Activated CD8-positive, alpha-beta T cell treated with anti-CD3 and anti-CD28 coated beads for 36 hours (primary cell): ENCODE measurements at places on chromosomes 11 and 22. TPM values are rescaled to one million over a fixed set of nuclear protein-coding genes. Genes with fewer than 3 reads are reported as not detected.
A peak's percentile ranks its signal among the peaks of the same experiment; 100 is the strongest.

DNA sequence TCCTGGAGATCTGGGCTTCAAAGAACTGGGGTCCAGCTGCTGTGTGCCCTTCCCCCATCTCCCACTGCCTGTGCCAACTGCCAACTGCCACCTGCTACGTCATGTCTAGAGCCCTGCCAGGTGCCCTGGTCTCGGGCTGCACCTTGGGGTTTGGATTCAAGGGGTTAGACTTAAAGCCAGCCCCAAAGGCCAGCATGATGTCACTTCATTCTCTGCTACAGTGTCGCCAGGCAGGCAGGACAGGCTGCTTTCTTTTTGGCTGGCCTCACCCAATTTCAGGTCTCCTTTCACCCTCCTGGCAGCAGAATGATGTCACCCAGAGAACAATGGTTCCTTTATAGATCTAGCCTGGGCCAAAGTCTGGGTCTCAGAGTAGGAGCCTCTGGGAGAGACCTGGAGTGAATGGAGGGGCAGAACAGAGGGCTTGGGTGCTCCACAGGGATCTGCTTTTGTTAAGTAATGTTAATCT lies 79.5 kb upstream of the CRYBB3 start:
- H3K4me1 ChIP-seq: peaks cover 2% of the 10 kb centered on the region
- peaks cover 11% of the 10 kb centered on the region for H3K36me3 ChIP-seq
- no peak overlapping the region for H3K4me3 ChIP-seq
- no peaks in the 10 kb centered on the region for H3K27me3 ChIP-seq
- no peak for DNase-seq
- no peak overlapping the region for H3K27ac ChIP-seq

GRCh38 chr22:29623059-29623458 lies 19.6 kb downstream of the NF2 start:
- peaks cover 65% of the 10 kb centered on the region for H3K4me1 ChIP-seq
- no peak for DNase-seq
- H3K27ac ChIP-seq: peak overlapping the region; percentile 70
- H3K27me3 ChIP-seq: no peaks in the 10 kb centered on the region
- H3K36me3 ChIP-seq: no peaks in the 10 kb centered on the region

The EHF gene
- not detected for total RNA-seq

The CAPRIN1 gene
- 297 TPM for total RNA-seq

GRCh38 chr11:73239111-73239521 lies 21.0 kb downstream of the P2RY2 start:
- H3K4me3 ChIP-seq: no peak overlapping the region
- peaks cover 2% of the 10 kb centered on the region for H3K27me3 ChIP-seq
- DNase-seq: no peak

- H3K36me3 ChIP-seq: peaks cover 1% of the 10 kb centered on the region
- DNase-seq: no peak
- peaks cover 34% of the 10 kb centered on the region for H3K27me3 ChIP-seq
- no peak overlapping the region for H3K4me3 ChIP-seq
- H3K27ac ChIP-seq: no peak overlapping the region
Observed at GRCh38 chr11:70400643-70401042, 2.3 kb downstream of the CTTN start.

The DRD4 gene
- 0.88 TPM for total RNA-seq

DNA sequence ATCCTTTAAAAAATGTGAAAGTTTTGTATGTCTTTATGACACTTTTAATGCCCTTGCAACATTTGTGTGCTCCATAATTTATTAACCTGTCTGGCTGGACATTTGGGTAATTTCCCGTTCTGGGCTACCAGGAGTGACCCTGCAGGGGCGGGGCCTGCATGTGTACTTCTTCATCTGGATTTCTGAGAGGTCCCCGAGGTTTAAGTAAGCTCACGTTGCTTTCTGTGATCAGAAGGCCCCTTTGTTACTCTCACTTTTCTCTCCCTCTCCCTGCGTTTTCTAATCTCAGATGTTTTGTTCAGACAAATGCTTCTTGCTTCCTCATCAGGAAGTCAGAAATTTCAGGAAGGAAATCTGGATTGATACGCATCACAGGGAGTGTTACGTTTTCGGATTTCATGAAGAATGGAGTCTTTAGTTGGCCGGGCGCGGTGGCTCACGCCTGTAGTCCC lies 78.9 kb upstream of the CRYBB3 start:
- H3K27me3 ChIP-seq: no peaks in the 10 kb centered on the region
- no peak overlapping the region for H3K4me3 ChIP-seq
- no peak for DNase-seq
- H3K36me3 ChIP-seq: peaks cover 11% of the 10 kb centered on the region
- no peak overlapping the region for H3K27ac ChIP-seq

- no peak for DNase-seq
- H3K27ac ChIP-seq: no peak overlapping the region
- no peaks in the 10 kb centered on the region for H3K27me3 ChIP-seq
- H3K4me1 ChIP-seq: no peaks in the 10 kb centered on the region
Observed at GRCh38 chr11:68398995-68399851, 61.3 kb upstream of the PPP6R3 start.

DNA sequence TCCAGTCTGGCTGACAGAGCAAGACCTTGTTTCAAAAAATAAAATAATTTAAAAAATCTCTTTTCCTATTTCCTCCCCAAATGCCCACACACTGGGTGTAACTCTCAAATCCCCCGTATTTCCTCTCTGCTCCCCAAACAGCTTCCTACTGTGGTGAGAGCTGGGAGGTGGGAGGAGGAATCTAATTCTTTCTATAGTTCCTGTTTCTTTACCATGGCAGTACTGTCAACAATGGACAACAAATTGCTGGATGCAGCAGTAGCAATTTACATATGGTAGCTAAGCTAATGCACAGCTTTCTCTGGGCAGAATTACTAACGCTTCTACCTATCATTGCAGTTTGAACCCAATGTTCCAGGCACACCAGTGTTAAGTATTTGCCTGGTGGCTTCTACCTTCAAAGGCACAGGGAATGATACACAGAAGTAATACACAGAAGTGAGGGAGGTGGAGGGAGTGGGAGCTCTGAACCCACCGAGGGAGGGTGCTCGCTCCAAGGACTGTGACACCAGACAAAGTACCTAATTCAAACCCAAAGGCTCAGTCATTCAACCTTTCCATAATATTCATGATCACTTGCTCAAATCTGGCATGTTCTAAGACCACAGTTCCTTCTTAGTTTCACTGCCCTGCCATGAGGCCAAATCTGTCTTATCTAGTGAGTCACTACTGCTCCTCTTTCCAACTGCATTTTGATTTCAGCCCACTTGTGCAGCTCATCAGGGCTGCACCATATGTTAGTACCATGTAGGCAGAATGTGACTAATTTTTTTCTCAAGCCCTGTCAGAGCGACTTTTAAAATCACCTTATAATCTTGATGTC lies 37.9 kb downstream of the CELF1 start:
- peaks cover 85% of the 10 kb centered on the region for H3K4me1 ChIP-seq
- H3K27ac ChIP-seq: peak overlapping the region; percentile 35
- H3K27me3 ChIP-seq: no peaks in the 10 kb centered on the region
- H3K4me3 ChIP-seq: no peak overlapping the region
- peaks cover 11% of the 10 kb centered on the region for H3K36me3 ChIP-seq

DNA sequence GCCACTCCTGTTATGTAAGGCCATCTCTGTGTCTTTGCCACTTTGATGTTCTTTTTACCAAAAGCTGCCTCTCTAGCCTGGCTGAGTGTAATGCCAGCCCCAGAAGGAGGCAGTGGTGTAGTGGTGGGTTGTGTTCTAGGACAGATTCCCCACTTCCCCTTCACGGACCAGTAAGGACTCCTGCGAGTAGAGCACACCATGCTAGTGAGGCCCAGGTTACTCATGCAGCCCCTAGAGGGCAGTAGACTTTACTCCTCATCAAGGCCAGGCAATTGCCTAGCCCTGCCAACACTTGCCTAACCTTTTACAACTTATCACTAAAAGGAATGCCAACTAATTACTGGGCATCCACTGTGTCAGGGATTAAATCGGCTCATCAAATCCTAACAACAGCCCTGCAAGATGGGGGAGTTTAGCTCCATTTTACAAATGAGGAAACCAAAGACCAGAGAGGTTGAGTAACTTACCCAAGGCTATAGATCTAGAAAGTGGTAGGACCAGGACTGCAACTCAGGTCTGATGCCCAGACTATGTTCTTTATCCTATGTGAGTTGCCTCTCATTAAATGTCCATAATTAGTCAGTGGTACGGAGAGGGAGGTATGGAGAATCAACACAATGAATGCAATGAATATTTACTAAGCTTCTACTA lies 75.3 kb downstream of the APIP start:
- H3K4me1 ChIP-seq: no peaks in the 10 kb centered on the region
- H3K27me3 ChIP-seq: peaks cover 16% of the 10 kb centered on the region
- H3K27ac ChIP-seq: no peak overlapping the region

The EHD1 gene
- 65.1 TPM for total RNA-seq

The PDE2A gene
- total RNA-seq: 0.72 TPM

GRCh38 chr11:114192841-114193389 lies 103.3 kb upstream of the NNMT start:
- peaks cover 9% of the 10 kb centered on the region for H3K4me1 ChIP-seq
- H3K27me3 ChIP-seq: no peaks in the 10 kb centered on the region
- no peak overlapping the region for H3K27ac ChIP-seq
- no peak for DNase-seq

GRCh38 chr22:38824585-38824984 lies 19.2 kb downstream of the NPTXR start:
- H3K4me1 ChIP-seq: no peaks in the 10 kb centered on the region
- H3K27ac ChIP-seq: no peak overlapping the region
- H3K36me3 ChIP-seq: no peaks in the 10 kb centered on the region
- DNase-seq: peak; percentile 69
- H3K27me3 ChIP-seq: no peaks in the 10 kb centered on the region

- H3K4me3 ChIP-seq: no peak overlapping the region
- no peaks in the 10 kb centered on the region for H3K36me3 ChIP-seq
- H3K27ac ChIP-seq: peak overlapping the region; percentile 20
- peaks cover 10% of the 10 kb centered on the region for H3K27me3 ChIP-seq
Observed at GRCh38 chr22:39658367-39658766, 87.8 kb downstream of the CACNA1I start.

DNA sequence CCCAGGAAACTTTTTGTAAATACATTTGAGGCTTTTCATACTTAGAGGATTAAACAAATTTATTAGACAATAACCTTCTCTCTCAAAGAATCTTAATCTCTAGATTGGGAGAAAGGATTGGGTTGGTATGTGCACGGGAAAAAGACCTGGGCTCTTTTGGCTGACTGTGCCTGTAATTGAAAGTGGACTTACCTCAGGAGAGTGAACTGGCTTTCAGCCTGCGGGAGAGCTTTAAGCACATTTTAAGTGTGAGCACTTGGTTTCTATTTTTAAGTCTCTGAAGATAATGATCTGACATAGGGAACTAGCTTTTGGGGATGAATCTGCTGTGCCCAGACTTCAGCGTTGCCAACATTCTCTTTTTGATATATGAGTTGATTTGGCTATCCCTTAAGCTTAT lies 35.8 kb downstream of the UVRAG start:
- no peak overlapping the region for H3K27ac ChIP-seq
- peaks cover 17% of the 10 kb centered on the region for H3K4me1 ChIP-seq
- DNase-seq: no peak
- H3K4me3 ChIP-seq: no peak overlapping the region

DNA sequence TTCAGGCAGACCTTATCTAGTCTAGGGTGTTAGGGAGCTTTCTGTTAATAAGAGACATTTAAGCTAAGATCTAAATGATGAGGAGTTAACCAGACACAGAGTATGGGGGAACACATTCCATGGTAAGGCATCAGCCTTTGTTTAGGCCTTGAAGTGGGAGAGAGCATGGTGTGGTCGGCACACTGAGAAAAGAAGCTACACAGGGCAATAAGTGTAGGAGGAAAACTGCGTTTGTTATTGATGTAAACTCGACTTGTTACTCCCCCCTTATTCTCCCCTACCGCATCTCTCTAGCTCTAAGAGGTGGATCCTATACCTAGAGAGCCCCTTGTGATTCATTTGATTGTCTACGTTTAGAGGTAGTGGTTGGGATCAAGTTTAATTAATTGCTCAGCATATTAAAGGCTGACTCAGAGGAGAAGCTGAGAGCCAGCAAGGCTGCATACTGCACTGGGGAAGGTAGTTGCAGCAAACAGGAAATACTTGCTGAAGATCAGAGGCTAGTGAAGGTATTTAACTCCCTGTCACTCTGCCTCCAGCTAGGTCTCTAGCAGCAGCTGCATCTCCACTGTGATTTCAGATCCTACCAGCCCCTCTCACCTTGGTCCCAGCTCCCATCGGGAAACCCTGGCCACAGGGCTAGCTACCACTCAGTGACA lies 86.8 kb upstream of the TEAD1 start:
- H3K27me3 ChIP-seq: peaks cover 3% of the 10 kb centered on the region
- no peak overlapping the region for H3K27ac ChIP-seq
- H3K4me1 ChIP-seq: no peaks in the 10 kb centered on the region

The SPDYC gene
- total RNA-seq: not detected

The OR8D1 gene
- not detected for total RNA-seq

- DNase-seq: no peak
- H3K27ac ChIP-seq: no peak overlapping the region
- H3K4me3 ChIP-seq: no peak overlapping the region
- H3K36me3 ChIP-seq: no peaks in the 10 kb centered on the region
- H3K4me1 ChIP-seq: no peaks in the 10 kb centered on the region
- H3K27me3 ChIP-seq: peaks cover 12% of the 10 kb centered on the region
Observed at GRCh38 chr11:112418438-112418837, 157.8 kb upstream of the PLET1 start.

- H3K27ac ChIP-seq: peak overlapping the region; percentile 82
- no peak for DNase-seq
- peaks cover 48% of the 10 kb centered on the region for H3K36me3 ChIP-seq
- no peaks in the 10 kb centered on the region for H3K27me3 ChIP-seq
- H3K4me1 ChIP-seq: peaks cover 43% of the 10 kb centered on the region
Observed at GRCh38 chr11:67489885-67490726, 7.3 kb downstream of the AIP start.

- H3K4me1 ChIP-seq: peaks cover 43% of the 10 kb centered on the region
- DNase-seq: no peak
- peaks cover 46% of the 10 kb centered on the region for H3K36me3 ChIP-seq
- H3K27me3 ChIP-seq: no peaks in the 10 kb centered on the region
- H3K4me3 ChIP-seq: no peak overlapping the region
Observed at GRCh38 chr22:20575724-20576444, 68.5 kb downstream of the MED15 start.

DNA sequence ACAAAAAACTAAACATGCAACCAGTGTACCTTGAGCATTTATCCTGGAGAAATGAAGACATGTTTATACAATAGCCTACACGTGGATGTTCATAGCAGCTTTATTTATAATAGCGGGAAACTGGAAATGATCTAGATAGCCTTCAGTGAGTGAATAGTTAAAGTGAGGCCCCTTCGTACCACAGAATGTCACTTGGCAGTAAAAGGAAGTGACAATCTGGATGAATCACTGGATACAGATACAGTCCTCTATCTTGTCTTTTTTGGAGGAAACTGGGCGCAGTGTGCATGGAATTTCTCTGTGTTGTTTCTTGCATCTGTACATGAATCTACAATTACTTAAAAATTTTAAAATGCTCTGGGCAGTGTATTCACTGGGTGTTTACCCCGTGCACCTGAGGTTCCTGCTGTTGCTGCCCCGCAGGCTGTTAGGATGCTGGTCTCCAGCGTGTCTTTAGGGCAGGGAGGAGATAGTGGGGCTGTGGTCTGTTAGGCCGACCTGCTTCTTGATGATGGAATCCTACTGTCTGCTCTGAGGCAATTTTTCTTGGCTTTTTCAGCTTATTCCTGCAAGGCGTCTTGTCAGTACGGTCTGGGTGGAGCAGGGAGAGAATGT lies 23.2 kb downstream of the DERL3 start:
- H3K27ac ChIP-seq: no peak overlapping the region
- H3K27me3 ChIP-seq: no peaks in the 10 kb centered on the region
- H3K36me3 ChIP-seq: peaks cover 38% of the 10 kb centered on the region
- no peak overlapping the region for H3K4me3 ChIP-seq

The OR51B4 gene
- total RNA-seq: not detected

The TRIM48 gene
- not detected for total RNA-seq

- H3K27me3 ChIP-seq: no peaks in the 10 kb centered on the region
- H3K27ac ChIP-seq: no peak overlapping the region
- H3K36me3 ChIP-seq: no peaks in the 10 kb centered on the region
- H3K4me1 ChIP-seq: no peaks in the 10 kb centered on the region
- no peak for DNase-seq
Observed at GRCh38 chr11:86551288-86552092, 120.9 kb downstream of the ME3 start.

The ENDOD1 gene
- total RNA-seq: 14.1 TPM
